Stimulated activated CD8-positive, alpha-beta memory T cell treated with anti-CD3 and anti-CD28 coated beads, Interleukin-4, amount 100 ng/mL, for 1 hour (primary cell): ENCODE measurements at places on chromosomes 5 and 9.

DNA sequence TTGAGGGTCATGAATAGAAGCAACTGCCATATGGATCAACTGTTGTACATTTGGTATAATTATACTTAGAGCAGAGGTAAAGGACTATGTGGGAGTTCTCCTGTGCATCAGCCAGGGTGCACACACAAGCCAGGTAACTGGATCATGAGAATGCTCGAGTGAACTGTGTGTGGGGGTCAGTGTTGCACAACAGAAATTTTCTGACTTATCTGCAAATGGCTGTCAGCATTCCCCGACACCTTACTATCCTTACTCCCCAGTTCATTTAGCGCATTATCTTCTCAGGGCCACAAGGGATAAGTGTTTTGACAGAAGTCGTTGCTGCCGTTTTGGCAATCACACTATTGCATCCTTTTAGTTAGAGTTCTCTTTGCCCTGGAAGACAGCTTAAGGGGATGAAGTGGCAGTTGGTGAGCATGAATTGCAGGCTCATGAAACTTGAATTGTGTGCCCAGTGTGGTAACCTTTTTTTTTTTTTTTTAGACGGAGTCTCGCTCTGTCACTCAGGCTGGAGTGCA lies 1.7 kb downstream of the CANX start:
- DNase-seq: no peak

DNA sequence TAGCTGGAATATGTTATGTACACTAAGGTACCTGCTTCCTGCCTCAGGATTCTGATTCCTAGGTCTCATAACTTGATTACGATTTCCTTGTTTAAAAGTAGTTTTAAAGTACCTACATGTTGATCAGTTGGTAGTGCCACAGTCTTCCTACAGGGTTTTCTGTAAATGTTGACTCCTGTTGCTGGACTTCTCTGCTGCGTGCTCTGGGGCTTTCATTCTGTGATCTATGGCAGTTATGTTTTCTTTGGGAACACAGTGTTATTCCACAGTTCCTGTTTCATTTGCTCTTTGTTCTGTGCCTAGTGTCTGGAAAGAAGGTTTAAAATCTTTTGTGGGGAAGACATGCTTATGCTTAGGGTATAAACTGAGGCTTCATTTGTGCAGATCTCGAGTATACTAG lies 343.5 kb downstream of the PLK2 start:
- DNase-seq: no peak

GRCh38 chr5:159322180-159322579 lies 8.1 kb downstream of the IL12B start:
- DNase-seq: no peak

GRCh38 chr5:180824630-180825476 lies 22.2 kb upstream of the MGAT1 start:
- no peak for DNase-seq

DNA sequence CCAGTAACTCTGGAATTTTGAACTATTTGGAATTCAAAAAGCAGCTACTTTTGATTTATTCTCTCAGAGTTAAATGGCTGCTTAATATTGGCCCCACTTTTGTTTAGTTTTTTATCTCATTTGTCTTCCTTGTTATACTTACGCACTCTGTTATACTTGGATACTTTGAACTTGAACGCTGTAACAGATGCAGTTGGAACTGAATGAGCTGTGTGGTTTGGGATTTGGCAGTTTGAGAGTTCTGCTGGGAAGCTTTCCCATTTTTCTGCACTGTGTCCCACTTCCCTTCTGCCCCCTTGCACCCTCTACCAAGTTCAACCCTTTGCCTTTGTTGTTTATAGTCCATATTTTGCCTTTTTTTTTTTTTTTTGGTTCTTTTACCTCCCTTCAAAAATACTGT lies 3.8 kb downstream of the RHOBTB3 start:
- no peak for DNase-seq

- DNase-seq: no peak
These were observed 88.0 kb upstream of the ELL2 start for GRCh38 chr5:96049398-96050272.

- DNase-seq: no peak
These were observed 4.7 kb downstream of the AK8 start for GRCh38 chr9:132873403-132873802.

- no peak for DNase-seq
These were observed 74.7 kb downstream of the TMEM161B start for GRCh38 chr5:88193896-88194295.

DNA sequence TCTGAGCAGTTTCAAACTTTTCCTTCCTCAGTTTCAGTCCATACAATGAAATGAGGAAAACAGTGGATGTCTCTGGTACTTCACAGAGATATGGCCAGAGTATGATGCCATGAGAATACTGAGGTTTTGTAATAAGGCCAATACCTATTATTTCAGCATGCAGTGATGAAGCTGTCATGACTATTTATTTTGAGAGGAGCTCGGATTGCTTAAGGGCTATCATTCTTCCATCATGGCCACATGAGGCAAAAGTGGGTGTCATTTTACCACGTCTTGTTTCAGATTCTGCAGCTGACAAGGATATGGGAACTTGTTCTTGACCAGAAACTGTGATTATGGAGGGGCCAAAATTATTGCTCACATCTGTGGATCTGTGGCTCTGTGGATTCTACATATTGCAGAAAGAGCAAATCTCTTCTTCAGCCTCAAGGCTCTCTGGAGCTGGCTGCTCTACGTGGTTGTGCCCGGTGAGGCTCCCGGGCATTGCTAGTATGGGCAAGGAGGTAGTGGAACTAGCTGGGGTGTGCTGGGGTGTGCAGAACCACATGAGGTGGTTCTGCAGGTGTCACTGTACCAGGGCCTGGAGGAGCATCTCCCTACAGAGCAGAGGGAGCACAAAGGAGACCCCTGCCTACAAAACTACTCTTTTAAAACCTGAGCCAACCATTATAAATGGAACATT lies 180.3 kb downstream of the SEMA6A start:
- no peak for DNase-seq

GRCh38 chr5:157721159-157721558 lies 10.1 kb upstream of the THG1L start:
- DNase-seq: no peak

- DNase-seq: no peak
These were observed 281.5 kb upstream of the SLC24A2 start for GRCh38 chr9:20070336-20070735.

DNA sequence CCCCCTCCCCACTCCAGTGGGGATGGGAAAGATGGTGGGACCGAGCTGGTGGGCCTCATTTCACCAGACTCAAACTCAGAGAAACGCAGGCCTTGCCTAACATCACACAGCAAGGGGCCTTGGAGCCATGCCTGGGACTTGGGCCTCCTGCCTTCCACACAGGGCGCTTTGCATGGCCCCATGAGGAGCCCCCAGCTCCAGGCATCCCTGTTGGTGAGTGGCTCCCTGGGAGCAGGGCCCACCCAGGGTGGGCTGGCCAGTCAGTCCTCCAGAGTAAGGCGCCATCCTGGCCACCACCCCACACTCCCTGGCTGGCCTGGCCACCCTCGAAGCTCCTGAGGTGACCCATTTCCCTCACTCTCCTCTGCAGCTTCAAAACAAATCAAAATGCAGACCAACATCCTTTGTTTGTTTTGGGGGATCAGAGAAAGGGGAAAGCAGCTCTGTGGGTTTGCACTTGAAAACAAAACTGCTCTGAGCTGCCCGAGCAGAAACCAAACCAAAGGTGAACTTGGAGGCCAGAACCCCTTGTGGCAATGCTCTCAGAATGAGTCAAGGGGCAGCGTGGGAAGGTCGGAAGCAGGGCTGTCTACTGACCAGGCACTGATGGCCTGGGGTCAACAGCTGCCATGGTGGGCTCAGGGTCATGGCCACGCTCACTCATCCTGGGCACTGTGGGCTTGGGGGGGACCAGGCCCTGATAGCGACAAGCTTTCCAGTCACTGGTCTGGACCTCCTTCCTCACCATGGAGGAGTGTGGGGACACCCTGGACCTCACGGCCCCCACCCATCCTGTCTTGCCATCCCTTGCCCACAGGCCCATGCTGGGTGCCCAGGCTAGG lies 37.0 kb upstream of the VDAC1 start:
- no peak for DNase-seq

- DNase-seq: no peak
These were observed 80.1 kb downstream of the COL15A1 start for GRCh38 chr9:99023831-99024230.

DNA sequence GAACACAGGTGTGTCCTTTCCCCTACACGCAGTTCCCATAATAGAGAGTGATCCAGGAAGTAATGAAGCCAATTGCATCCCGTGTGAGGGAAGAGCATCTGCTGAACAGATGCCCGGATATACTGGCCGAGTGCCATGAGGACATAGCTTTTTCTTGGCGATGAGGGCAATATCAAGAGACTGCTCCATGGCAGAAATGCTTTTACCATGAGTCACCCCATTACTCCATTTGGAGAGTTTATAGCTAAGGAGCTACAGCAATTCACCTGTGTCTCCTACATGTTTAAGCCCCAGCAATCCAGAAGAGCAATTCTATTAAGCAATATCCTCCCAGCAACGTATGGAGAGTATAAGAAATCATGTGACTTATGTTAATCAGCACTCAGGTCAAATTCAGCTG lies 222.0 kb upstream of the KLF4 start:
- no peak for DNase-seq

GRCh38 chr5:89584339-89584956 lies 701.5 kb upstream of the MEF2C start:
- no peak for DNase-seq

- DNase-seq: no peak
These were observed 68.2 kb upstream of the TBCA start for GRCh38 chr5:77844373-77844622.

- DNase-seq: no peak
These were observed 8.5 kb upstream of the AMBP start for GRCh38 chr9:114086607-114087006.
